ENCODE measurements at places on chromosomes 6 and 20. TPM values are rescaled to one million over a fixed set of nuclear protein-coding genes. Genes with fewer than 3 reads are reported as not detected.

DNA sequence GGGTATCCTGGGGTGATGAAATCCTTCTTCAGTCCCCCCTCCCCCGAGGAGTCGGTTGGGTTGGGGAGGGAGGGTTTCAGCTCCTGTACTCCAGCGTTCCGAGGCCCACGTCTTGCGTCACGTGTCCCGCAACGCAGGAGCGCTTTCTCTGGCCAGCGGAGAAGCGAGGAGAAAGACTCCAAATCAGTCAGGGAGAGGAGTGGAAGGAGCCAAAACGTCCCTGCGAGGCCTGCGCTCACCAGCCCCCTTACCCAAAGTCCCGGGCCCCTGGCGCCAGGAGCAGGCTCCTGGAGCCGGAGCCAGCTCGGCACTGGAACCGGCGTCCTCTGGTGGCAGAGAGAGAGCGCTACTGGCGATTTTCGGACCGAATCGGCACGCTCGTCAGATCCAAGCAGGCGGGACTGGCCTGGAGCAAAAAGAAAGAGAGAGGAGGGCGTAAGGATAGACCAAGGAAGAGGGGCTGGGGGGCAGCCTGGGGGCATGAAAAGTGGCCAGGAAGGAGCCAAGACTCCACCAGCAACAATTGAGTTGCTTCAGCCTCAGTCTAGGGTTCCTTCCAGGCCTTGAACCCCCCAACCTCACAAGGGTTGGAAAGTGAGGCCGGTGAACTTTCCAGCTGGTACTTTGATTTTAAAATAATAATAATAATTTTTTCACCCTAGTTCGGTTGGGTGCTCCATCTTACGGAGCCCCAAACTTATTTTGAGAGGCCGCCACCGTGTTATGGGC is at the start of gene GNAS:
Gene GNAS (plus strand): TSS at position 174 of the 729 bp plus-strand sequence.
- H3K4me1 ChIP-seq: peaks cover 14% of the 10 kb centered on the region
- peaks cover 28% of the 10 kb centered on the region for H3K27me3 ChIP-seq
- peak; percentile 27 for DNase-seq
- no peaks in the 10 kb centered on the region for H3K36me3 ChIP-seq

DNA sequence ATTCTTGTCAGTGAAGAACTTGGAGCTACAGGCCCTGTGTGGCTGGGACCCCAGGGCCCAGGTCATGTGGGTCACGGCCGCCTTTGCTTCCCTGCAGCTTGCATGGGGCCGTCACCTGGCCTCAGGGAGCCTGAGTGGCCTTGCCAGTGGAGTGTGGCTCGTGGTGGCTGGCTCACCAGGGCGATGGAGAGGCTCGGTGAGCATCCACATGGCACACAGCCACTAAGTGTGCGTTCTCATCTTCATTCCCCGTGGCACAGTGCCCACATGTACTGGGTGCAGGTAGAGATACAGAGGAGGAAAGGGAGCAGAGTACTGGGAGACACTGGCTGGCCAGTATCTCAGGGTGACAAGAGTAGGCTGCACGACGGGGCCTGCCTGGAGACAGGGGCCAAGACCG is 21.5 kb downstream of the MANBAL start:
- H3K36me3 ChIP-seq: peaks cover 3% of the 10 kb centered on the region
- no peak overlapping the region for H3K27ac ChIP-seq
- H3K27me3 ChIP-seq: no peaks in the 10 kb centered on the region
- no peak for DNase-seq
- H3K4me1 ChIP-seq: peaks cover 16% of the 10 kb centered on the region

The PGC gene
- not detected for total RNA-seq

DNA sequence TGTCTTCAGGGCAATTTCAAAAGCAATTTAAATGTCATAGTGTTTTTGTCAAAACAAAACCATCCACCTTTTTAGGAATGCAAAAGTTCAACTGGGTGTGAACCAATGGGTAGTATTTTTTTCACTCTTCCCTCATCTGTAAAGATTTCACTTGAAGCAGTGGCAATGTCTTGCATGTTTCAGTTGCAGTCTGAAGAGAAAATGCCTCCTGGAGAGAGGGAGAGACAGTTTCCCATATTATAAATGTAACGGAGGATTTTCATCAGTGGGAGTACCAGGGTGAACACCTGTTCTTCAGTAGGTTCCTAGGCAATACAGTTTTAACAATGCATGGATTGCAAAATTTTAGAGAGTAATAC is 3.3 kb downstream of the FOXQ1 start:
- H3K36me3 ChIP-seq: no peaks in the 10 kb centered on the region
- no peak overlapping the region for H3K4me3 ChIP-seq
- DNase-seq: no peak
- H3K4me1 ChIP-seq: peaks cover 17% of the 10 kb centered on the region
- H3K27me3 ChIP-seq: peaks cover 47% of the 10 kb centered on the region

GRCh38 chr6:9403736-9404135 is 968.4 kb upstream of the SLC35B3 start:
- no peaks in the 10 kb centered on the region for H3K27me3 ChIP-seq
- no peaks in the 10 kb centered on the region for H3K36me3 ChIP-seq
- H3K4me3 ChIP-seq: no peak overlapping the region
- H3K27ac ChIP-seq: no peak overlapping the region
- H3K4me1 ChIP-seq: peaks cover 13% of the 10 kb centered on the region

GRCh38 chr20:21862259-21862946 is 156.9 kb downstream of the PAX1 start:
- no peaks in the 10 kb centered on the region for H3K36me3 ChIP-seq
- no peaks in the 10 kb centered on the region for H3K27me3 ChIP-seq
- no peak overlapping the region for H3K4me3 ChIP-seq
- DNase-seq: no peak

The CDSN gene
- total RNA-seq: 0.22 TPM

DNA sequence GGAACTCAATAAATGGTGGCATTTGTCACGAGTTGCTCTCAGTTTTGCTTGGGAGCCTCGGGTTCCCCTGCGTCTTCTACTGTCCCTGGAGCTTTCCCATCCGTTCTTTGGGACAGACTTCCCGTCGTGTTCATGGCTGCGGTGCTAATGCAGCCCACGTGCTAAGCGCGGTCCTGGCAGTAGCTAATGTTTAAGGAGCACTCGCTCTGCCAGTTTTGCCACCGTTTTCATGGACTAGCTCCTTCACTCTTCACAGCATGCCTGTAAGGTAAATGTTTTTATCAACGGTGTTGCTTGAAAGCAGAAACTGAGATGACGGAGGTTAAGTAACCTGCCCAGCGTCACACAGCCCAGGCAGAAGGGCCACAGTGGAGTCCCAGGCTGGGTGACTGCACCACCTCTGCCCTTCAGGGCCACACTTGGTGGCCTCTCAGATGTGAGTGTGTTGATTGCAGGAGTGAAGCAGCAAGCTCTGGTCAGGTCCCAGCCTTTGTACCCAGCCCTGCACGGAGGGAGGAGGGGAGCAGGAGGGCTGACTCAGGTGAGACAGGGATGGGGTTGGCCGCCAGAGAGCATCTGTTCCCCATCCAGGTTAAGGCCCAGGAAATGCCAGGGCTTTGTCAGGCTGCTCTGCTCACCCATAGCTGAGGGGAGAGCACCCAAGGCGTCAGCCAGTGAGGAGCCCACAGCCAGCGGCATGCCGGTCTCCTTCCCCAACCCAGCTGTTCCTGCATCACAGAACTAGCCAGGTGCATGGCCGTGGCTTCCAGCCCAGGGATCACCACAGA is 181.8 kb downstream of the ZMYND8 start:
- no peak overlapping the region for H3K27ac ChIP-seq
- H3K4me3 ChIP-seq: no peak overlapping the region
- H3K36me3 ChIP-seq: no peaks in the 10 kb centered on the region
- peaks cover 2% of the 10 kb centered on the region for H3K4me1 ChIP-seq
- H3K27me3 ChIP-seq: peaks cover 18% of the 10 kb centered on the region

DNA sequence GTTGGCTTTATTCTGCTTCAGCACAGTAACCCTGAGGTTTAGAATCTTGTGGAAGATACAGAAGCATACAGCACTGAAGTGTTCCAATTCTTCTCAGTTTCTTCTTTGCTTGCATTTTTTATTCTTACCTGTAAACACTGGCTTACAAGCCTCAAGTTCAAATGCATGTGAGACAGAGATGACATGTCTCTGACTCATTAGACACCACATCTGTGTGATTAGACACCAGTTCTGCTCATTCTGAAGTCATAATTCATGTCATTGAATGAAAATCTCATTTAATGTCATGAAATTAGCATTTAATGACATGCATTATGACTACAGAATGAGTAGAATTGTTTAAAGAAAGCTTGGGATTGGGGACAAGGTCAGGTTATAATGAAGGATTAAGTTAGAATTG is 5.8 kb downstream of the GZF1 start:
- peaks cover 46% of the 10 kb centered on the region for H3K36me3 ChIP-seq
- peak overlapping the region; percentile 30 for H3K27ac ChIP-seq
- no peak for DNase-seq
- peaks cover 26% of the 10 kb centered on the region for H3K4me1 ChIP-seq

GRCh38 chr6:45436544-45437438 is 59.1 kb upstream of the SUPT3H start:
- H3K36me3 ChIP-seq: peaks cover 23% of the 10 kb centered on the region
- H3K4me1 ChIP-seq: peaks cover 48% of the 10 kb centered on the region
- H3K27ac ChIP-seq: peak overlapping the region; percentile 76
- no peaks in the 10 kb centered on the region for H3K27me3 ChIP-seq
- DNase-seq: peak; percentile 92
- H3K4me3 ChIP-seq: peak overlapping the region; percentile 11

The SMOC2 gene
- total RNA-seq: 0.93 TPM

The NQO2 gene
- total RNA-seq: 9.4 TPM

The DAAM2 gene
- total RNA-seq: 50.3 TPM

GRCh38 chr6:147770221-147770620 is 261.7 kb downstream of the SAMD5 start:
- no peak overlapping the region for H3K27ac ChIP-seq
- H3K4me1 ChIP-seq: no peaks in the 10 kb centered on the region
- no peak overlapping the region for H3K4me3 ChIP-seq
